ENCODE measurements at places on chromosomes 2 and 18.
A peak's percentile ranks its signal among the peaks of the same experiment; 100 is the strongest.

DNA sequence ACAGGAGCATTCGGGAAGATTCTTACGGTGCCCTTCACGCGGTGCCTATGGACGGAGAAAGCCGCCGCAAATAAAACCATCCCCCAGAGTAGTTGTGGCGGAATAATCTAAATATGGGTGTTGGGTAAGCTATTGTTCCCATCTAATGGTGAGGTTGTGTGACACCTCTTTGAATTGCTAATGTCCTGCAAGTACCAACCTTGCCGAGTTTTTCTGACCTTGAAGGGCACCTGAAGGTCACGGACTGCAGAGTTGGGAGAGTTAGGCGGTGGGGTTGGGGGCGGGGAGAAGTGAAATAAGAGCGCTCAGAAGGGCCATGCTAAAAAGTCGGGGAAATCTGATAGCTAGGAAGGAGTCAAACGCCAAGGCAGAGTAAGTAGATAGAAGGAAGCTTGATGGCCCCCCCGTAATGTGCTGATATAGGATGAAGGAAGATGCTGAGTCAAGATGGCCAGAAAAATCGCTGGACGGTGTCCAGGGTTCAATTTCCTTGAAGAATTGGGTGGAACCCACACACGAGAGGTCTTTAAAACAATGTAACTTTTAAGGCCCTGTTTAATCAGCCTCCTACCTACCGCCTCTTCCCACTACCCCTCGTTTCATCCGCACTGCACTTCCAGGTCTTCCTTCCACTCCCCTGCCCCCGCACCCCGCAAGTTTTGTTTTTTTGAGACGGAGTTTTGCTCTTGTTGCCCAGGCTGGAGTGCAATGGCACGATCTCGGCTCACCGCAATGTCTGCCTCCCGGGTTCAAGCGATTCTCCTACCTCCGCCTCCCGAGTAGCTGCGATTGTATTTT is 600 bp downstream of the KATNAL2 start:
- DNase-seq = peak; percentile 36

DNA sequence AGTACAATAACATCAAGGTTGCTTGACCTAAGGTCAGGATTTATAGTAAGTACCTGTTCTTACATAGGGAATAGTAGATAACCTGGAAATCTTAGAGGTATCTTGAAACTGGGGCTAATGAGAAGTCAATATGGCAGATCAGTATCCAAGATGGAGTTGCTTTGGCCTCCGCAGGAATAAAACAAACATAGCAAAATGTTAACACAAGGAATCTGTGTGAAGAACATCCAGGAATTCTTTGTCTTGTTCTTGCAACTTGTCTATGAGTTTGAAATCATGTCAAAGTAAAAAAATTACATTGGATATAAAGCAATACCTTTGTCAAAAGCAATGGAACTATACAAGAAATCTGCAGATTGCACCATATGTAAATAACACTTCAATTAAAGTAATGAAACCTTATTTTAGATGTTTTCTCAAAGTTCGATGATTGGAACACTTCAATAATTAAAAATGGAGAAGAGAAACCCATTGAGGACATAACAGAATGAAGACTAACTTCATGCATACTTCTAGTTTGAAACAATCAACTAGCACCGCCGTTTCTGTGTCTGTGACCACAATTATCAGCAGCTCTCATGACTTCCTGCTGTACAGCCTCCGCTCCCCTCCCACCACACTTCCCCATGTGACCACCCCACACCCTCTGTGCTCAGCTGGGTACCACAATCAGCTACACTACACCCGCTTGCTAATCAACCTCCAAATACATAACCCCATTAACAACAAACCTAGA is 27.6 kb downstream of the C2orf76 start:
- no peak for DNase-seq

DNA sequence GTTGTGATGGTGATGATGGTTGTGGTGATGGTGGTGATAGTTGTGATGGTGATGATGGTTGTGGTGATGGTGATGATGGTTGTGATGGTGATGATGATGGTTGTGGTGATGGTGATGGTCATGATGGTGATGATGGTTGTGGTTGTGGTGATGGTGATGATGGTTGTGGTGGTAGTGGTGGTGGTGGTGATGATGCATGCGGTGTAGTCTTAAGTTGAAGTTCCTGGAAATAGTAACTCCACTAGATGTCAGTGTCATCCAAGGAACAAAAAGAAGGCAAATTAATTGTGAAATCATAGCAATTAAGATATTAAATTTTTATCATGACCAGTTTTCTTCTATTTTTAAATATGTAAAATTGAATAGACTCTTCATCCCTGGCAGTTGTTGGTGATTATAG is 309.2 kb downstream of the AGAP1 start:
- DNase-seq = no peak

GRCh38 chr2:152238016-152238415 is 62.5 kb upstream of the STAM2 start:
- DNase-seq = no peak

DNA sequence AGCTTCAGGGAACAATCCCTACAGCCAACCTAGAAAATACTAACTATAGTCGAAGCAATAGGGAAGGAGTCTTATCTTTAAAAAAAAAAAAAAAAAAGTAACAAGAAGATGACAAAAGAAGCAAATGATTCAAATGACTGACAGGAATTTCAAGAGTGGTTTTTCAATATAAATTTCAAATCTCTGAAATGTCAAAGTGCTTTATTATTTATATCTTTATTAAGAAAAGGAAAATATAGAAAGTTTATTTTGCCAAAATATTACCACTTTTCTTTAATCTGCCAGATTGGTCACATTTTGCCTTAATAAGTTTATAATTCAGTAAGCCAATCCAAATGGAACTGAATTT is 63.5 kb upstream of the HNRNPA3 start:
- no peak for DNase-seq

DNA sequence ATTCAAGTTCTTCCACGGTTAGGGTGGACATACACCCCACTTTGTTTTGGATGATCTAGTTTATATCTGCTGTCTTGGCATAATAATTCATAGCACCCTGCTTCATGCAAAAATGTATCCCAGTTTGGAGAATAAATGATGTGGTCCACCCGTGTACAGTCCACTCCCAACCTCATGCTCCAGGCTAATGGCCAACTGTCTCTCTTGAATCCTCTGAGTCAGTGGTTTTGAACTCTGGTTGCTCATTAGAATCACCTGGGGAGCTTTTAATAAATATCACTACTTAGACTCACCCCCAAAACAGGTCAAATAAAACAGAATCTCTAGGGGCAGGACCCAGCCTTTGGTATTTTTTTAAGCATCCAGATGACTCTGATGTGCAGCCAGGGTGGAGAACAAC is 78.5 kb downstream of the SDC1 start:
- DNase-seq = no peak

DNA sequence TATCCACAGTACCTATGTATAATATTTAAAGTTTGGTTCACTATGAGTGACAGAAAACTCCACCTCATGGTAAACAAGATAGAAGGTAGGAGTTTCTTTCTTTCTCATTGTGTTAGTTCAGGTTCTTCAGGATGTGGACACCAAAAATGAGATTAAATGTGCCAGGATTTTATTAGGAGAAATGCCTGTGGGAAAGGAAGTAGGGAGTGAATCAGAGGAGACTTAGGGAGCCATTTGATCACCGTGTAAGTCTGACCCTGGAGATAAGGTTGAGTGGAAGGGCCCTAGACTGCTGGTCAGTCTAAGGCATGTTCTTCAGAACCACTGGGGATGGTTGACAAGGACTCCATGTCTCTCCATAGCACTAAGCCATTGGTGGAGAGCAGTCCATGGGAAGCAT is 8.1 kb downstream of the AOX1 start:
- no peak for DNase-seq

DNA sequence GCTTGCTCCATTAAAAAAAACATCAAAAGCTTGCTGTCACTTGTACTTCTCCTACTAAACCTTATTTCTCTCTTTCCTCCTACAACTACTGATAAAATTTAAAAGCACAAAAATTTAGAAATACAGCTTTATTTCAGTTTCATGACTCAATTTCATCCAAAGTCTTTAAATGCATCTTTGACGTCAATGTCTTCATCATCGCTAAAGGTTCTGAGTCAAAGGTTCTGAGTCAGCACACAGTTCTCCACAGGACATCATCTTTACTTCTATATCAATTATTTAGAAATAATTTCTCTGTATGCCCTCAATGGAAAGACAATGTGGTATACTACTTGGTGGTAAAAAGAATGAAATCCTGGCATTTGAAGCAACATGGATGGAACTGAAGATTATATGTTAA is 163.9 kb upstream of the DNMT3A start:
- DNase-seq = no peak

DNA sequence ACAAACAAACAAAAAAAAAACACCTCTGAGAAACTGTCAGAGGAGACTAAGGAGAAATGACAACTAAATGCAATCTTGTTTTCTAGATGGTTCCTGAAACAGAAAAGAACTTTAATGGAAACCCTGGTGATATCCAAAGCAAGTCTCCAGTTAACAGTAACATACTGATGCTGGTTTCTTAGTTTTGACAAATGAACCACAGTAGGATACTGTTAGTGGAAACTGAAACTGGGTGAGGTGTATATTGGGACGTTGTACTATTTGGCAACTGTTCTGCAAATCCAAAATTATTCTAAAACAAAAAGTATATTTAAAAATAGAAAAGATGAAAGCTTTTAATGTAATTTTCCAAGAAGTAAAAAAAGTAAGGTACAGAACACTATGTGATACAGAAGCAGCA is 11.4 kb downstream of the SESTD1 start:
- no peak for DNase-seq

DNA sequence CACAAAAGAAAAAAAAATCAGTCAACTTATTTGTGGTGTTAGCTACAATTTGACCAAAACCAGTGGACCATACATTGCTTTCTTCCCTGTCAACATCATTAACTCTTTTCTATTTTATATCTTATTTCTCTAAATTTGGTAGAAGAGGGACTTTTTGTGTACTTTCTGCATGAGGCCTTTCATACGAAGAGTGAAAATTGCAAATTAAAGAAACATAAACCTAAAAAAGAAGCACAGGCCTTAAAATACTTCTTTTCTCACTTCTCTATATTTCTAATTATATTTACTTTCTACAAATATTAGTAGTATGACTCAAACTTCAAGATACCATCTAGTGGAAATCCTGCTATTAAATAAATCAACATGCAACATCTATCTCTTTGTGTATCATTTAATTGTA is 1073.4 kb upstream of the ZEB2 start:
- DNase-seq = no peak

DNA sequence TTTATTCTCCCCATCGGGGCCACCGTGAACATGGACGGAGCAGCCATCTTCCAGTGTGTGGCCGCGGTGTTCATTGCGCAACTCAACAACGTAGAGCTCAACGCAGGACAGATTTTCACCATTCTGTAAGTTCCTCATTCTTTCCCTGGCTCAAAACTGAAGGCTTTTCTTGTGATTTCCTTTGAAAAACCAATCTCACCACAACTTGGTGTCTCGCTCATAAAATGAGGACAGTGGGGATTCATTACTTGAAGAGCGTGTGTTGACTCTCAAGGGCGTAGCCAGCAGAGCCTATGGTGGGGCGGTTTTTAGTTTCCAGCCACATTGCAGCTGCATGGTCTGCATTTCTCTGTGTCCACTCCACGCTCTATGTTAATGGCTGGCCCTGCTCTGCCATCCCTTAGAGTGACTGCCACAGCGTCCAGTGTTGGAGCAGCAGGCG is 29.0 kb downstream of the SLC1A4 start:
- DNase-seq = no peak

DNA sequence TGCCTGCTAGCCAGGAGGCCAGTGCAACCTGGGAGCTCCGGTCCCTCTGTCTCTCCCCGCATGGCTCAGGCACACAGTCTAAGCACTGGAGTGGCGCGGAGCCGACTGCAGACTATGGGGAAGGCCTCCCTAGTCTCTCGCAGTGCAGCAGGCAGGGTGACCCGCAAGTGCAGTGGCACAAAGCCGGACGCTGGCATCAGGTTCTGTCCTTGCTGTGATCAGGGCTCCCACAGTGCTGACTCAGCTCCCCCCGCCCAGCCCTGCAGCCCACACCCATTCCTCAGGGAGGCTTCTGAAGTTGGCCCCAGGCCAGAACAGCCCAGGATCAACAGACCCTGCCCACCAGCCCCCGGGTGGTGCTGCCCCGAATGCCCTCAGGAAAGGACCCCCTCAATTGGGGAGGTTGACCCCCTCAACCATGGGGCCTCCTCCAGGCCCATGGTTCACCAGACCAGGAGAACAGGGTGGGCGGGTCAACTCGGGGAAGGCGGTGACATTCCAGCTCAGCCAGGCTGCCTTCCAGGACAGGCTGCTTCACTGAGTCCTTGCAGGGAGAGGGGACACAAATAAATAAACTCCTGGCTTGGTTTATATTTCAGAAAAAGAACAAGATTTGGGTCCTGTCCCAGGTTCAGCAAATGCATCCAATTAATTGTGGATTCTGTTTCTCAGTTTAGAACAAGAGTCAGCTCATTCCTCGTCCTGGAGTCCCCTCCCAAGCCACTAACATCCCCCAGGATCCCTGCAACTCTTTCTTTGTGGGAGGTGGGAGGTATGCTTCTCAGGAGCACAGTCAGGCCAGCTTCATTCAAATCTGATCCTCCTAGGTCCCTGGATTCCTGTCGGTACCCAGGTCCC is 12.2 kb downstream of the BIN1 start:
- peak; percentile 88 for DNase-seq

GRCh38 chr2:133393895-133394294 is 174.4 kb downstream of the NCKAP5 start:
- DNase-seq = no peak

- no peak for DNase-seq
Measured at GRCh38 chr2:16262526-16263178, 322.3 kb downstream of the MYCN start.

DNA sequence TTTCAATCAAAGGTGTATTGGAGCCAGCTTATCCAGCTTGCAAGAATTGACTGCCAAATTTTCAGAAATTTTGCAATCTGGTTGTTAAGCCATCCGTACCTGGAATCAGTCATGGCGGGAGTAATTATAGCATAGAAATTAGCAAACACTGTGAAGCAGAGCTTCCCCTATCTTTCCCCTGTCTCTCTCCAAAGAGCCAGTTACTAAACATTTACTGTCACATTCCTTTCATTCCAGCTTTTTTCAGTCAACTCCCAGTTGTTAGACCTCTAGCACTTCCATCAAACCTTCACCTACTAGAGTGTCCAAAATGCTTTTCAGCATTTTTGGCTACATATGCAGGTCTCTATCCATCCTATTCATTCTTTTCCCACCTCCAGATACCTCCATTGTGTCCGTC is 137.4 kb downstream of the MC4R start:
- no peak for DNase-seq

DNA sequence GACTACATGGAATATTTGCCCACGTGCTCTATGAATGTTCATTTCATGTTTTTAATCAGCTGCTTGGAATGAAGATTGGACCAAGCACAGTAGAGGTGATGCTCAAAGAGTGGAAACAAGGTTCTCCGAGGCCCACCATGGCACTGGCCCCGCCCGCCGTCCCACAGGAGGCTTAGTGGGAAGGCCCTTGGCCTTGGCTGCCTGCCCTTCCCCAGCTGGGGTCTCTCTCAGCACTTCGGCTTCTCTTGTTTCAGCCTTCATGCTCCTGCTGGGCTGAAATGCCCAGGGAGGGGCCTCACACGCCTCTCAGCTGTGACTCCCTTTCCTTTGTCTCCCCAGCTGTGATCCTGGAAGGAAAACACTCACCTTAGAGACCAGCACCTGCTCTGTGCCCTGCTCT is 833.2 kb downstream of the GALR1 start:
- no peak for DNase-seq

Data from fibroblast of gingiva (primary cell).